LNCaP clone FGC (cell line): ENCODE measurements at places on chromosomes 1 and 21.

DNA sequence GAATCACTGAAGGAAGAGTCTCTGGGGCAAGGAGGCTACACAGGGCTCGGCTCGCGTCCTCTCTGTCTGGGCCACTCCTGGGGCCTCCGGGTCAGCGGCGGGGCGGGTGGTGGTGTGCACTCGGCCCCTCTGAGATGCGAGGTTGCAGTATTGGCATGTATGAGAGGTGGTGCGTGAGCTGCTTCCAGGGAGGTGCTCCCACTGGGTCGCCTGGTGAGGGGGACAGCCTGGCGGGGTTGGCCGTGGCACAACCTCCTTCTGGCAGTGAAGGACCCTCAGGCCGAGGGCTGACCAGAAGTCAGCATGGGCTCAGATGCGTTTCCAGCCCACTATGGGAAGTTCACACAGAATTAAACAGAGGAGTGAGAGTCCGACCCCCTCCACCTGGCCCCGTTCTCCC lies 38.5 kb upstream of the COL18A1 start:
- no peak for DNase-seq

DNA sequence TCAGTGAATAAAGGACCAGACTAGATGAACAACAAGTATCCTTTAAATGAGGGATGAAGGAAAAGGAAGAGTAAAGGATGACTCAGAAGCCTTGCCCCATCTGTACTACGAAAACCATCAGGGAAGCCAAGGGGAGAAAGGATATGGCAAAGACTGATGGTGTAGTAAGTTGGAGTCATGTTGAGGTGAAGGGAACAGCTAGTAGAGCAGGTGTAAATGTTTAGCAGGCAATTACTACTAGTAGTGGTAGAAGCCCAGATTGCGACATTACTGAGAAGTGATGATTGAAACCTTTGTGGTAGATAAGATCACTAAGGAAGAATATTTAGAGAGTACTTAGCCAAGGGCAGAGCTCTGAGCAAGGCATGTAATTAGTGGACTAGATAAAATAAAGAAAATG lies 84.0 kb downstream of the PHTF1 start:
- DNase-seq: no peak

DNA sequence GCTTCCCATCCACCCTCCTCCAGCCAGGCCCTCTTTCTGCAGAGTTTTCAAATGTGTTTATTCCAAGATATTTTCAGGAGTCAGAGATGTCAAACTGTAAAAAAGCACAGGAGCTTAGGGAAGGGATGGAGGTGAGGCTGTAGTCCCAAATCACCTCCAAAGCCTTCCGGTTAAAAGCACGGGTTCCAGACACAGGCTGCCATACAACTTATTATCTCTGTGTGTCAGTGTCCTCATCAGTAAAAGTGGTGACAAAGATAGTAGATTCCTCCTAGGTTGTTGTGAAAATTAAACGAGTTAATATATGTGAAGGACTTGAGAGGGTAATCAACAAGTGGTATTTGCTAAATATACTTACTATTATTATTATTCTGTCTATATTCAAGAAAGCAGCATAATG lies 15.1 kb downstream of the S100A7A start:
- DNase-seq: no peak

- peak; percentile 97 for DNase-seq
Measured at GRCh38 chr21:33268737-33269441, 2.7 kb downstream of the IL10RB start.

DNA sequence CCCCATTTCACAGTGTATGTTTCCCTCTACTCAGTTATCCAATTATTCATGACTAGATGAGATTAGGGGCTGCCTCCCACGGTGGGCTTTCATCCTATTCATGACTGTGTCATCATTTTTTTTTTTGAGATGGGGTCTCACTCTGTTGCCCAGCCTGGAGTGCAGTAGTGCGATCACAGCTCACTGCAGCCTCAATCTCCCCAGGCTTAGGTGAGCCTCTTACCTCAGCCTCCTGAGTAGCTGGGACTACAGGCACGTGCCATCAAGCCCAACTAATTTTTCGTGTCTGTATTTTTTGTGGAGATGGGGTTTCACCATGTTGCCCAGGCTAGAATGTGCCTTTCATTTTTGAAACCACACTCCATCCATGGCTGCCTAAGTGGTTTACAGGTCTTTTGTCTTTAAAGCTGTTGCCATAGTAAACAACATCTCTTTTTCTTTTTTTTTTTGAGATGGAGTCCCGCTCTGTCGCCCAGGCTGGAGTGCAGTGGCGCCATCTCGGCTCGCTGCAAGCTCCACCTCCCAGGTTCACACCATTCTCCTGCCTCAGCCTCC lies 60.0 kb downstream of the PIK3CD start:
- no peak for DNase-seq

DNA sequence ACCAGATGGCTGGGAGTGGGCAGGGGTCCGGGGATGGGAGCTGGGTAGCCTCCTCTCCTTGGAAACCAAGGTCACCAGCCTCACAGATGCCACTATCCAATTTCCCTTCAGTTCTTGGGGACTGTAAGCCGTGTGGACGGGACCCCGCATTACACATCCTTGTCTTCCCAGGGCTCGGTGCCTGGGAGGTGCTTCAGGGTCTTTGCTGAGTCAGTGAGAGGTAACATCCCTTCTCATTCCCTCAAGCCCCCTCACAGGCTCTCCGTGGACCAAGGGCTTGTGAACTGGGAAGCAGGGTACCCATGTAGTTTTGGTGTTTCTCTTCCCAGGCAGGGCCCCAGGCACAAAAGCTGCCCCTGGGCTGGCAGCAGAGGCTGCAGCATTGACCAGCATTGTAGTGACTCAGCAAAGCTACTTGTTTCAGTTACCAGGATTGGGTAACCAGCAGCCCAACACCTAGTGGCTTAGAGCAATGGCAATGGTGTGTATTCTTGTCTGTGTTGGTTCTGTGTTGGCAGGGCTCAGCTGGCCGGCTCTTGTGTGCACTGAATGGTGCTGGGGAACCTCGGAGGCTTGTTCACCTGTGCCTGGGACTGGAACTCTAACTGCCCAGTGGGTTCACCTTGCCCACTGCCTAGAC lies 24.6 kb upstream of the PCBP3 start:
- DNase-seq: no peak

GRCh38 chr1:99829269-99829668 lies 20.9 kb upstream of the AGL start:
- no peak for DNase-seq

DNA sequence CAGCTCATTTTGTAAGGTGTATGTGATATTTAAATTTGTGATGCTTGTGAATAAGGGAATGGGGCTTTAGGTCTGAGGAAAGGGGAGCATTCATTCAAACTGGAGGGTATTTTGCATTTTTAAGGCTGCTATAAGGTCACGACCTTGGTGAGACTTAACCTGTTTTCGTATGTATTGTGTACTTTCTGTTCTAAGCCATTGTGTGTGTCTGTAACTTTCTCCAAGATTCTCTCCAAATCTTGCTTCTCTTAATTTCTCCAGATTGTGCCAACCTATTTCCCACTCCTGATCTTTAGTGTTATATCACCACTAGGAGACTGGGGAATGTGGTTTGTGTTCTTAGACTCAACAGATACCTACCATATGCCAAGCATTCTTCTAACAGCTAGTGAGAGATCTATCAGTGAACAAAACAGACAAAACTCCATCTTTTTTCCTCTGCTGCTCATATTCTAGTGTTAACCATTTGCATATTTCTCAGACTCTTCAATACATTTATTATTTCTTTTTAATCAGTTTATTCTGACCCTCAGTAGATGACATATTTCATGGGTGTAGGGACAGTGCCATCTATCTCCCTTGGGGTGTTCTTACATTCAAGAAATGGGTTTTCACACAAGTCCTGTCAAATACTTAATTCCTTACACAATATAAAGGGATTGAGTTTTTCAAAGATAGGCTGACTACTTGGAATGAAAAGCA lies 27.5 kb downstream of the ATP1B1 start:
- DNase-seq: no peak

DNA sequence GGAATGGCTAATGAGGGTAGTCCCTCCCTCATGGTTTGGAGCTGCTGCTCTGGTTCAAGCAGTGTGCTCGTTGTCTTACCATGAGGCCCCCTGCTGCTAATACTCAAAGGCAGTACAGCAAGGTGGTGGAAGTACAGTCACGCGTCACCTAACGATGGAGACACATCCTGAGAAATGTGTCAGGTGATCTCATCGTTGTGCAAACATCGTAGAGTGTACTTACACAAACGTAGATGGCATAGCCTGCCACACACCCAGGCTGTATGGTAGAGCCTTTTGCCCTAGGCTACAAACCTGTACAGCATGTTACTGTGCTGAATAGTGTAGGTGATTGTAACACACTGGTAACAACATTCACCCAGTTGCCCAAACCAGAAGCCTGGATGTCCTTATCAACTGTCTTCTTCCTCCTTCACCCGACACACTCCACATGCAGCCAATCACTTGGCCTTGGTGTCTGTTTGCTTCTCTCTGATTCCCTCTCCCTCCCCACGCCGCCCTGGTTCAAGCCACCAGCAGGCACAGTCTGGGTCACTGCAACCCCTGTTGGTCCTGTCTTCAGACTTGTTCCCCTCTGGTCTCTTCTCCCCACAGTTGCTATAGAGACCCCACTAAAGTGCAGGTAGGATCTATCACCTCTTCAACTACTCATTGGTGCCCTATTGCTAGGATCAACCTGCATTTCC lies 6.0 kb upstream of the KCNA2 start:
- DNase-seq: peak; percentile 85

DNA sequence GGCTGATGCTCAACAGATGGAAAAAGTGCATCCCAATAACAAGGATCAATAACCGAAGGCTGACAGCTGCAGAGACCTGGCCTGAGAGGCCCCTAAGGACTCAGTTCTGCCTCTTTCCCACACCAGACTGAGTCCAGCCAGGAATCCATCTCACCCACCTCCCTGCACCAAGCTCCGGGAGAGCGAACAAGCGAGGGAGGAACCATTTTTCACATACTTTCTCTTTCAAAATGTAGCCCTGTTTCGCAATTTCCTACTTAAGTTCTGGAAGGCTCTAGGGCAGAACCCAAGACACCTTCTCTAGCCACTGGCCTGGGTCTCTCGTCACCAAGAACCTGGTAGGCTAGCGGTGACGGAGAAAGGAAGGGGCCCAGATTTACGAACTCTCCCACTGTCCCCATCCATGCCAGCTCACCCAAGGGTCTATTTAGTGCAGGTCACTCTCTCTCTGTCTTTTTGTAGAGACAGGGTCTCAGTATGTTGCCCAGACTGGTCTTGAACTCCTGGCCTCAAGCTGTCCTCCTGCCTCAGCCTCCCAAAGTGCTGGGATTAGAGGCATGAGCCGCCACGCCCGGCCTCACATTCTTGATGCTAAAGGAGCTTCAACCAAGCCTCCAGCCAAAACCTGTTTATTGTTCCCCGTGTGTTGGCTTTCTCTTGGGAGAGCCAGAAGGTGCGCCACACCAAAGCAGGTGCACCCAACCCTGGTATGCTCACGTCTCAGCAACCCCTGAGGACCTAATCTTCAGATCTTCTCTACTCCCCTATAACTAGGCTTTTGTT lies 10.9 kb upstream of the GNL2 start:
- DNase-seq: no peak

GRCh38 chr1:84208935-84209334 lies 64.9 kb downstream of the PRKACB start:
- no peak for DNase-seq

DNA sequence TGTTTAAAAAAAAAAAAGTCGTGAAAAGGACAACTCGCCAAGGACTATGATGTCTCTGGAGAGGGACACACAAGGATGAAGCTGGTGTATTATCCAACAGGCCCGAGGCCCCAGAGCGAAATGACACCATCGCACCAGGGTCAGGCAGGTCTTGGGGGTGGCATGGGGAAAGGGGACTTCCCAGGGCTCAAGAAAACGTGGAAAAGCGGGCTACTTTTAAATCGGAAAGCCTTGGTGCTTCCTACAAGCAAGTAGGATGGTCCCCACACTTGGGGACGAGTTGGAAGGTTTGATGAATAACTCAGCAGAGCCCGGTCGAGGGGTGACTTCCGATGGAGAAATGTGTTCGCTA lies 505 bp upstream of the GNPAT start:
- DNase-seq: no peak

- no peak for DNase-seq
Measured at GRCh38 chr1:57860325-57860724, 436.5 kb upstream of the DAB1 start.

DNA sequence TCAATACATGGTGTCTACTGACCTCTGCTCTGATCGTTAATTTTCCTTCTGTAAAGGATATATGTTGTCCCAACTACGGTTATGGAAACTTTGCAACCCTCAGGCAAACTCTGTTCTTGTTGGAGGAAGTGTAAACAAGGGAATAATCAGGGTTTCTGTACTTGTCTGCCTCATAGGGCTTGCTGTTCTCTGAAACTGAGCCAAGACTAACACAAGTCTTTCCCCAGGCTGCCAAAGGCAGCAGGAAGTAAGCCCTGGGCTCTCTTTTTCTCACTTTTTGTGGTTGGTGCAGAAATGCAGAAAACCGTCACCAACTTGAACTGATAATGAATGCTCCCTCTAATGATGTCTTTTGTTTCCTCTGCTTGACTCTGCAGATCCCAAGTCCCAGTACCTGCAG lies 7.6 kb downstream of the CYP4X1 start:
- peak; percentile 89 for DNase-seq

GRCh38 chr1:100184536-100184935 lies 6.5 kb upstream of the LRRC39 start:
- no peak for DNase-seq

DNA sequence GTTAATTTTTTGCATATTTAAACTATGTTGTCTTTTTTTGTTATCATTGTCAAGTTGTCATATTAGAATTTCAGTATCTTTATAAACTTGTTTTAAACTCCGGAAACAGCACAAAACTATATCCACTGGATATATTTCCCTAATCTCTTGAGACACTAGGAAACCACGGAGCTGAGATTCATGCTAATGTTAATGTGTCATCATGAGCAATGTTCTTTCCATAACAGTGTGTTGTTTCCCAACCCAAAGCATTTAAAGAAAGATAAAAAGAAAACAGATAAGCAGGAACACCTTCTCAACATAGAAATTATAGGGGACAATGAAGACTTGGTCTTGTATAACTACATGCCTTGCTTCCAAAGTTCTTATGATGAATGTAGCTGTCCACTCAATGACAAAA lies 626.2 kb upstream of the TMPRSS15 start:
- no peak for DNase-seq

DNA sequence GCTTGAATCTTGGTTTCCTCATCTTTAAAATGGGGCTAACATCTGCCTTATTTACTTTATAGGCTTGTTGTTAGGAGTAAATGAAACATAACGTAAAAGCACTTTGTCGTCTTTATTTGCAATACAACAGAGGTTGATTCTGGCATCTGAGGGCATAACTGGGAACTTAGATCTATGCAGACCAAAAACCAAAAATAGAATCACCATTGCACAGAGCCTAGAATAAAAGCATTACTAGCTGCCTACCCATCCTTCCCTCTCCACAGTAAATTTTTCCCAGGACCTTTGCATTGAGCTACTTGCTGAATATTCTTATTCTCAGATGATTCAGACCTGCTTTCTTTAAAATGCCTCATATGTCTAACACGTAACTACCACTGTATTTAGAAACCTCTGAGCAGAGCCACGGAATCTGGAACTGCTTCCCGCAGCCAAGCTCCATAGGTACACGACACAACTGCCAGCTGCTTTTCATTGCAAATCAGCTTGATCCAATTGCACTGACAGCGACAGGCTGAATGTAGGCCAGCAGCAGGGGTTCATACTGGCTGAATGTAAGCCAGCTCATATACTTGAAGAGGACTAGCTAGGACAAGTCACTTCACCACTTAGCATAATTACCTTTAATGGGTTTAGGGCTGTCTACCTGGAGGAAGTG lies 33.2 kb upstream of the SERBP1 start:
- no peak for DNase-seq

- no peak for DNase-seq
Measured at GRCh38 chr1:213659580-213660547, 327.9 kb upstream of the PROX1 start.
